ENCODE measurements at places on chromosomes 2 and 18.
A peak's percentile ranks its signal among the peaks of the same experiment; 100 is the strongest.

DNA sequence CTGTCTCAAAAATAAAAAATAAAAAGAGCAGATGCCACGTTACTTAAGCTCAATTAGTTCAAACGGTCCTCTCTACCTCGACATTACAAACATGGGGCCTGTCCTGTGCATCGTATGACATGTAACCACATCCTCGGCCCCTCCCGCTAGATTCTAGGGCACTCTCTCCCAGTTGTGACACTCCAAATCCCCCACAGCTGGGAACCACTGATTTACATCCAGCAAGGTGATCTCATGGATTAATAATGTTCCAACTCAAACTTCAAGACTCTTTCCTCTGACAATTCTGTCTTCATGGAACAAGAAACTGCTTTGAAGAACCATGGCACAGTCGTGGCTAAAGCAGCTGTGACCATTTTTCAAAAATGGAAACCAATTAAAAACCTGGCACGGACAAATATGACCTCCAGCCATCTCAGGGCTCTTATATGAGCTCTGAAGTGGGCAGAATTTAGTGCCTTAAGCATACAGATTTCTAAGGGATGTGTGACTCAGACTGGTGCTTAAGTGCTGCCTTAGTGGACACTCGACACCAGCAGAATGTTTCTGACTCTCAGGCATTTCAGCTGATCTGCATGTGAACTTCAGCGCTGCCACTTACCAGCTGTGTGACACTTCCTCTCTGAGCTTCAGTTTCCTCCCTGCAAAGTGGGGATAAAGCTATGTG, 31.7 kb upstream of the ASAP2 start:
- DNase-seq = no peak

DNA sequence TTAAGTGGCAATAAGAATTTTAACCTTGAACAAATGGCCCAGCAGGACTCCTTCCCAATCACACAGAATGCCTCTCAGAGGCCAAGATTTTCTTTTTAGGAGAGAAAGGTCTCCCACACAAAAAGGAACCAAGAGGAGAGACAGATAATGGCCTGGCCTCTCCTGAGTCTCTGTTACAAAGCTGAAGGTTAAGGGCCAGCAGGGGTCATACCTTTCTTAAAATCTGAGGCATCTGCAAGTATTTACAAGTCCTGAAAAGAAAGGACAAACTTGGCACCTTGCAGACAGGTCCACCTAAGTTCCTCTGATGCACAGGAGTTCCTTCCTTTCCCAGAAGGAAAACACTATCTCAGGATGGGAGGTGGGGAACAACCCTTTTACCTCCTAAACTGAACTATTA, 142.3 kb downstream of the TMEM163 start:
- no peak for DNase-seq

DNA sequence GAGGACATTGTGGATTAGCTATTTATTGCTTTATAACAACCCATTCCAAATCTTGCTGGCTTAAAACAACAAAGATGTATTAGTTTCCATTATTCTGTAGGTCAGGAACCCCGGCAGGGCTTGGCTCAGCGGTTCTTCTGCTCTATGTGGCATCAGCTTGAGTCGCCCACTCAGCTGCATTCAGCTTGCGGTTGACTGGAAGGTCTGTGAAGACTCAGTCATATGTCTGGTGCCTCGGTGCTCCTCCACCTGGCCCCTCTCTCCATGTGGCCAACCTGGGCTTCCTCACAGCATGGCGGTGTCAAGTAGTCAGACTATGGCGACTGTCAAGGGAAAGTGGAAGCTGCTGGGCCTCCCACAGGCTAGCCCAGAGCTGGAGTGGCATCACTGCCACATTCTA, 48.6 kb downstream of the EMILIN2 start:
- DNase-seq = no peak

DNA sequence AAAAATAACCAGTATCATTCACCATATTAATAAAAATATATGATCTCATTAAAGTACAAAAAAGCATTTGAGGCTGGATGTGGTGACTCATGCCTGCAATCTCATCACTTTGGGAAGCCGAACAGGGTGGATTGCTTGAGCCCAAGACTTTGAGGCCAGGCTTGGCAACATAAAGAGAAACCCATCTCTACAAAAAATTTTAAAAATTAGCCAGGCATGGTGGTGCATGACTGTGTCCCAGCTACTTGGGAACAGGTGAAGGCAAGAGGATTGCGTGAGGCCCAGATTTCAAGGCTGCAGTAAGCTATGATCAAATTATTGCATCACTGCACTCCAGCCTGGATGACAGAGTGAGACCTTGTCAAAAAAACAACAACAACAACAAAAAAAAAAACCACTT, 75.9 kb downstream of the RAD51AP2 start:
- no peak for DNase-seq

DNA sequence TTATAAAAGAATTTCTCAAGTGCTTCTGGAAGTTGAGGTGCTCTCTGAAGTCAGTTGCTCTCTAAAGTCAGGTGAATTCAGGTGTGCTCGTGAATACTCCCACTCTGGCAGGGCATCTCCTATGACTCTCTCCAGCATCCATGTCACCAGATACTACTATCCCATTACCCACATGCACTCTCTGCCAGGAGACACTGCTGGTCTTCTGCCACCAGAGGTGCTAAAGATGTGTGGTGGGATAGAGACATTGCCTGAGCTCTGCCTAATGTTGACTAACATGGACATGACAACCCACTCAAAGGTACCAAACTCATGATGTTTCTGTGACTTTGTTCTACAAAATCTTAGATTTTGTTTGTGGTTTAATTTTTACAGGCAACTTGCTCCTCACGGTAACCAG, 106.4 kb upstream of the HNRNPA3 start:
- DNase-seq = no peak

- DNase-seq = no peak
These were observed 49.3 kb downstream of the SP110 start for GRCh38 chr2:230170532-230170931.

DNA sequence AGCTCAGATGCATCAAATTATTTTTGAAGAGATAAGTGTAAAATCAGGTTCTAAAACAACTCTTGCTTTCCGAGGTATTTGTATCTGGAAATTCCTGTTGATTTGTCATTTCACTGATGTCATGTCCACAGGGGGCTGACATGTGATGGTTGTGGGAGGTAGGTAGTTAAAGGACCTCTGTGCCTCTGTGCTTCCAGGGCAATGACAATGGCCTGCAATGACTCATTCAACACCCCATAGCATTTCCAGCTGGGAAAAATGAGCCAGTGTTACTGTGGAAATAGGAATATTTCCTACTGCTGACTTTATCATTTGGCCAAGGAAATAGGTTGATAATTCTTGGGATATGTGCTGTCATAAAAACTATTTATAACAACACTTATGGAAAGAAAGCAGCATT, 86.2 kb upstream of the CCDC195 start:
- no peak for DNase-seq

DNA sequence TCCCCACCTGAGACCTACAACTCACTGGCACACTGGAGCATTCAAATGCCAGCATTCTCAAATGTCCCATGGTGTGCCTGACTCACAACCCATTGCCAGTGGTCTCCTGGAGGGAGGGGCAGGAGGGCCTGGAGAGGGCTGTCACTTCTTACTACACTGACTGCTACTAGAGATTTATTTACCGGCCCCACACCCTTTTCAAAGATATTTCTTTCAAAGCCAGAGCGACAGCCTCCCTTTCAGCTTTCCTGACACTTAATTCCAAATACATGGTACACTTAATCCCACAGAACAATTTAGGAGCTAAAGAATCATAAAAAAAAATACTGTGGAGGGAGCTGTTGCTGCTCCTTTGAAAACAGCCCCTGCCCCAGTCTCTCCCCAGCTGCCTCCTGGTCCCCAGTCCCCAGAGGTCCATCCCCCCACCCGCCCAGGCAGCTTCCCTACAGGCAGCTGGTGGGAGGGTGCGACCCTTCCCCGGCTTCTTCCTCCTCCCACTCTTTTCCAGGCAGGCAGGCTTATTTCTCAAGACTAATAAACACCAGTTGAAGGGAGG, 129.1 kb upstream of the SMAD2 start:
- DNase-seq = no peak

- no peak for DNase-seq
These were observed 2.6 kb upstream of the RNU2-63P start for GRCh38 chr2:88018909-88019308.

GRCh38 chr18:26190506-26190905, 35.7 kb upstream of the TAF4B start:
- DNase-seq = peak; percentile 5

- DNase-seq = no peak
These were observed 246.5 kb downstream of the MYCN start for GRCh38 chr2:16186661-16187481.

- no peak for DNase-seq
These were observed 227.4 kb upstream of the ZNF804A start for GRCh38 chr2:184370954-184371353.

DNA sequence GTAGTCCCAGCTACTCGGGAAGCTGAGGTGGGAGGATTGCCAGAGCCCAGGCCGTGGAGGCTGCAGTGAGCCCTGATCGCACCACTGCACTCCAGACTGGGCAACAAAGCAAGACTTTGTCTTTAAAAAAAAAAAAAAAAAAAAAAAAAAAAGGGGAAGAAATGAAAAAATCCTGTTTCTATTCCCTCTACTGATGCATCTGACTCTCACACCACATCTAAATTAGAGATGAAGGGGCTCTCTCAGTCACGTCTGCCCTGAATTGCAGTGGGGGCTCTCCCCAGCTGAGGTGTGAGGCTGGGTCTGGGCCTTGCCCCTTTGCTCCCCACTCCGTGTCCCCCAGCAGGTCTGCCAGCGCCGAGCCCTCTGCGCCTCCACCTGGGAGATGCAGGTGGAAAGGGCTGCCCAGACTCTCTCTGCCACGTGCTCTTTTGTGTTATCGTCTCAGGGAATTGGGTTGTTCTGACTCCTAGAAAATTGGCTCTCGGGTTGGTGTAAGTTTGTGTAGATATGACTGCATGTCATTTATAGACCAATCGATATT, 30.2 kb downstream of the TRAPPC12 start:
- DNase-seq = no peak

GRCh38 chr2:54672590-54673456, 50.6 kb upstream of the EML6 start:
- DNase-seq = no peak

DNA sequence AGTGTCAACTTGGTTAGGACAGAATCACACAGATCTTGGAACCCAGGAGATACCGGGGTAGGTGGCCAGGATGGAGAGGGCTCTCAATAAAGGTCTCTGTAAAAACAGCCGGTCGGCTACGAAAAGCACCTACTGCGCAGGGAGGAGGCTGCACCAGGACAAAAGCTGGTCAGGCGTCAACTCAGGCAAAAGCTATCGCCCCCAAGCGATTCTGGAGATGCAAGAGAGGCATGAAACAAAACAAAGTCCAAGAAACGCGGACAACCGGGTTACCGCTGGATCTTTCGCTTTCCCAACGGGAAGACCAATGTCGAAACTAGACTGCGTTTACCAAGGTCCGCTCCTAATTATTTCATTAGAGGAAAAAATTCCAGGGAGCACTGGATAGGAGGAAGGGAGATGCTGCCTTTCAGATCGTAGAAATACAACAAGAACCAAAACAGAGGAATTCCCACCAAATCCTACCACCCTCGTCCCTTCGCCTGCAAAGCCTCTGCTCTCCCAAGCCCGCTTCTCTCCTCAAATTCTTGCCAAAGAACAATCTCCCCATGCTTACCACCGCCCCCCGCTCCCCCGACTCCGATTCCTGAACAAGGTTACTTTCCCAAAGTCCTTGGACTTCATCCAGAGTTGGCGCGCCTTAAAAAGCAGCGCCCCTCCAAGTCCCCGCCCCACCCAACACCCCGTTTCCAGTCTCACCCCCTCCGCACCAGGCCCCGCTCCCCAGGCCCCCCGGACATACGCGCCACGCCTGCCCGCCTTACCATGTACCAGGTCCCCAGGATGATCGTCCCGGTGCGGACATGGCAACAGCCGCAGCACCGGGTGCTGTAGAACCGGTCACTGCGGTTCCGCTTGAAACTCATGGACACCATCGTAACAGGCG, 539 bp downstream of the LAPTM4A start:
- DNase-seq = no peak

- DNase-seq = no peak
These were observed 27.1 kb downstream of the TRPM8 start for GRCh38 chr2:233944269-233944668.

DNA sequence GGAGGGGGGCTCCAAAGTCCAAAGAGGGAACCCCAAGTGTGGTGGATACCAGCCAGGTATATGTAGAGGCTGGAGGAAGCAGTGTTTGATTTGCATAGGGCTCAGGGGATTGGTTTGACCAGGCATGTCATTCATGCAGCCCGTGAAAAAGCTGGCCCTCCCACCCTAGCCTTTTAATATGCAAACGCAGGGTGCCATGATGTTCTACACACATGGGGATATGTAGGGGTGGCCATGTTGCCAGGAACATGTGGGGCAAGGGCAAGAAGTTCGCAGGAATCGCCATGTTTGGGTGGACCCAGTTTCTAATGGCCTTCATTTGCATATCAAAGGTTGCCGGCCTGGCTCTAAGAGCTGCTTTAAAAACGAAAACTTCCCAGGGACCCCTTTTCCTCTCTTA, 33.6 kb downstream of the B3GNT7 start:
- DNase-seq = no peak

DNA sequence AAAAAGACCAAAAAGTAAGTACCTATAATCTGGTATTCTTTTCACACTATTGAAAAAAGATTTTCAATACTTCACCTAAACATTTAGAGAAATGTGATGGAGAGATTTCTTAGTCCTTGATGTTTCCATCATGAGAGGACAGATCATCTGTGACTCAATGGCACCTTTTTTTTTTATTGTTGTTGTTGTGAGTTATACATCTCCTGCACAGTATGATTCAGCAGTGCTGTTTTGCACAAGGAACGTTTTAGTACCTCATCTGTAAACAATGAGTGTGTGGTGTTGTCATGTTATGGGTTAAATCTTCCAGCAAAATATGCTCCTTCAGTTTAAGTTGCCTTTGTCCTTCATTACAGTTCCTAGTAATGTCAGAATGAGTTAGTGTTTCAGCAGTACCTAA, 2.2 kb downstream of the KIAA1328 start:
- DNase-seq = no peak

DNA sequence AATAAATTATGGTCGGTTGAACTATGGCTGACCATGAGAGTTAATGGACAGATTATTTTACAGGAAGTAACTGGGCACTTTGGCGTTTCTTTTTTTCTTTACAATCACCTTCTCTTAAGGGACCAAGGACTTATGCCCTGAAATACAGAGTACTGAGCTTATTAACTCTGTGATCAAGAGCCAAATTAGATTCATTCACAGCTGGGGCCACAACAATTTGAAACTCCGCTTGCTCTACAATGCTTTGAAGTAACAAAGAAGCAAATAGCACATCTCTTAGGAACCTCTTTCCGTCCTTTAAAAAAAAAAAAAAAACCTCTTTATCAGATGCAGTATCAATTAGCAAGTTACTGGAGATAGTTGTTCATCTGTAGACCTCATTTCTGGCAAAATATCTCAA, 112.0 kb downstream of the LYPD6 start:
- DNase-seq = no peak
